Smooth muscle cell of the coronary artery (primary cell): ENCODE measurements at places on chromosomes 3 and 15. TPM values are rescaled to one million over a fixed set of nuclear protein-coding genes. Genes with fewer than 3 reads are reported as not detected.

IL5RA gene
- total RNA-seq = not detected in 2 replicates

PPP1R14D gene
- not detected in 2 replicates for total RNA-seq

SEC22C gene
- total RNA-seq = 34.9 and 41.1 TPM in 2 replicates

TM4SF1 gene
- 76.5 and 458 TPM in 2 replicates for total RNA-seq

CHRM5 gene
- total RNA-seq = 0.15 TPM in 1 of 2 replicates, not detected in the other

GPR15 gene
- total RNA-seq = not detected in 2 replicates

XYLB gene
- 2.3 and 10.2 TPM in 2 replicates for total RNA-seq

TRIM42 gene
- not detected in 2 replicates for total RNA-seq

EXD1 gene
- total RNA-seq = not detected in 2 replicates

ASB14 gene
- total RNA-seq = 0.12 TPM in 1 of 2 replicates, not detected in the other

EPHB3 gene
- total RNA-seq = 3.0 and 9.4 TPM in 2 replicates

OCA2 gene
- not detected in 2 replicates for total RNA-seq

FBN1 gene
- total RNA-seq = 1,221 and 1,470 TPM in 2 replicates

STARD9 gene
- 1.6 and 5.1 TPM in 2 replicates for total RNA-seq

APPL1 gene
- total RNA-seq = 33.5 and 35.7 TPM in 2 replicates

TMEM266 gene
- total RNA-seq = 0.82 TPM in 1 of 2 replicates, not detected in the other

FBXO40 gene
- total RNA-seq = not detected in 2 replicates

CLDN16 gene
- under 0.01 TPM in 1 of 2 replicates, not detected in the other for total RNA-seq

SCG3 gene
- total RNA-seq = not detected in 2 replicates

C2CD4A gene
- total RNA-seq = 0.98 TPM in 1 of 2 replicates, not detected in the other
